ENCODE measurements at places on chromosomes 12 and 14.

DNA sequence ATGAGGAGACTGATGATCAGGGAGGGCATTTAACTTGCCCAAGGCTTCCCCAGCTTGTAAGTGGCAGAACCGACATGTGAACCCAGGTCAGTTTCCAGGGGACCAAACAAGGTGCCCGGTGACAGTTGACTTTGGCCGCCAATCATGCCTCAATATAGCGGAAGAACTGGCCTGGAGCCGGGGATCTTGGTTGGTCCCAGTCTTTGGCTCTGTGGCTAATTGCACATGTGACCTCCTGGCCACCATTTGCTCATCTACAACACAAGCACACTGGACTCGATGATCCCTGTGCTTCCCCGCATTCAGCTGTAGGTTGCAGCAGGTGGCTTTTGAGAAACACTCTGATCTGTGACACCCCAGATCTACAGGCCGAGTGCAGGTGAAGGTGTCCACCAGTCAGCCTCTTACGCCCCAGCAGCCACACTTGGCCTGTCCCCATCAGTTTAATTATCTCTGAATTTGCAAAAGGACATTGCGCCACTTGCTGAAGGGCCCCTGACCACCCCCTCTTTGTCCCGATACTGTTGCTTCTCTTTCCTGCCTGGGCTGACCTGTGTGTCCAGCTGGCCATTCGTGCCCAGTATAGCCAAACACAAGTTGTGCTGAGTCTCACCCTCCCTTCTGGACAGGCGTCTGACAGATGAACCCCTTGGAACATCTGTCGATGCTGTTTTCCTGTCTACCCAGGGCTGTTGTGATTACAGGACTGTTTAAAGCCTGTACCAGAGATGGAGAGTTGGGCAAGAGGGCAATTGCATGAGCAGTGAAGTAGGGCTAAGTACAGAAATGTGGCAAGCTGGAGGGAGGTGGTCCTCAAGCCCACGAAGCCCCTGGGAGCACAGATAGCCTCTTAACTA is 14.1 kb downstream of the ACACB start:
- DNase-seq, result no peak

DNA sequence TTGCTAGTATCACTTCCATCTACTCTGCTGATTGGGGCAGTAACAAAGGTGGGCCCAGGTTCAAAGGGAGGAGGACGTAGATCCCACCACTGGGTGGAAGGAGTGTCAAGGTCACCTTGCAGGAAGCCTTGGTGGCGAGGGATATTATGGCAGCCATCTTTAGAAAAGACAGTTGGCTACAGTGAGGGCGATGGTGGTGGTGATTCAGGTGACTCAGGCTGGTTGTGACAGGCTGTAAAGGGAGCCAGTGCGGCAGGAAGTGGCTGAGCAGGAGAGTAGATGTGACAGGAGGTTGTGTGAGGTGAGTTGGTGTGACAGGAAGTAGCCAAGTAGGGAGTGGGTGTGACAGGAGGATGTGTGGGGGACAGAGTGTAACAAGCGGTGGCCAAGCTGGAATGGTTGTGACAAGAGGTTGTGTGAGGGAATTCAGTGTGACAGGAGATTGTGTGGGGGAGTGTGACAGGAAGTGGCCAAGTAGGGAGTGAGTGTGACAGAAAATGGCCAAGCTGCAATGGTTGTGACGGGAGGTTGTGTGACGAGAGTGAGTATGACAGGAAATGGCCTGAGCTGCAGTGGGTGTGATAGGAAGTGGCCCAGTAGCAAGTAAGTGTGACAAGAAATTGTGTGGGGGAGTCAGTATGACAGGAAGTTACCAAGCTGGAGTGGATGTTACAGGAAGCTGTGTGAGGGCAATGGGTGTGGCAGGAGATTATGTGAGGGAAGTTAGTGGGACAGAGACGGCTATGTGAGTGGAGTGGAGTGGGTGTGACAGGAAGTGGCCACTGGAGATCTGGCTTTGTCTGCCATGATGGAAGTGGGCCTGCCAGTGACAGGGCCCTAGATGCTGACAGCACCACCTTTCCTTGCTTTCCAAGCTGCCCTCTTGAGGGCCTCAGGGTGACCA is 136.5 kb upstream of the MYL2 start:
- DNase-seq, result no peak

GRCh38 chr14:85853996-85854526 is 324.1 kb downstream of the FLRT2 start:
- DNase-seq, result no peak

DNA sequence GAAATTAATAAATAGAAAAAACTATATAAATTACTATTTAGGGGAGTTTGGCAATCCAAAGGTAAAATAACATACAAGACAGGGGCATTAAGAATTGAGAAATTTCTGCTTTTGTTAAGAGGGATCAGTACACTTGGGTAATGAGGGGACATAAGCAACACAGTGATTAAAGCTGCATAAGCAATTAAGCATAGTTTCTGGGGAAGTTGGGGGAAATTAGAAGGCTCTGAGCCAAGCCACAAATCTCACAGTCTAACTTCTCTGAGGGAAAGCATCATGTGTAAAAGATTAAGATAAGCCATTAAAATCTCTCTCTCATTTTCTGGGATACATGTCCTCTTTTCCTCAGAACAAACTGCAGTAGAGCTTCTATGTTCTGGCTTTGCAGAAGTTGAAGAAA is 533.9 kb upstream of the LRFN5 start:
- no peak for DNase-seq

GRCh38 chr12:31752450-31752849 is 23.6 kb upstream of the AMN1 start:
- DNase-seq, result no peak

DNA sequence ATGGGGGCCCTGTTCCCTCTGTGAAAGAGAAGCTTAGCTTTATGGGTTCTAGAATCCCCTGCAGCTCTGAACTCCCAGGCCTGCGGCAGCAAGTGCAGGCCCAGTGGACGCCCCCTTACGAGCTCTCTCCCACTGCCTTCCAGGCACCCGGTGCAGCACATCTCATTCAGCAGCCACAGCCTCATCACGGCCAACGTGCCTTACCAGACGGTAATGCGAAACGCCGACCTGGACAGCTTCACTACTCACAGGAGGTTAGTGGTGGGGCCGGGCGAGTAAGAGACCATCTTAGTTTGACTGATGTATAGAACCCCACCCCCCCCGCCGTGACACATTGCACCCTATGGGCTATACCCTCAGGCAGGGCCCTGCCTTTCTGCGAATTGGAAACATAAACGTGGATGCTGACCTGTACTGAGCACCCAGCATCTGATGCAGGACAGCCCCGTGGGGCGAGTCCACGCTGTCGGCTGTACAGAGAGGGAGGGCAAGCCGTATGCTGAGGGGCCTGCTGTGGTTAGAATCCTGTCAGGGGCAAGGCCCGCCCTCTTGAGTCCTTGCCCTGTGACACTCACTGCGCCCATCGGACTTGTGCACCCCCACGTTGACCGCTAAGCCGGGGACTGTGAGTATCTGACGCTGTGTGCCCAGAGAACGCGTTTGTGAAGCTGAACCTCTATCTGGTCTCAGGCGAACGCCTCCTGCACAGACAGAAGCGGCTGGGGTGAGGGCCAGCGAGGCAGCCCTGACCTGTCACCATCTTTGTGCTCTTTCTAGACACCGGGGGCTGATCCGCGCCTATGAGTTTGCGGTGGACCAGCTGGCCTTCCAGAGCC is 71.7 kb downstream of the TESC start:
- no peak for DNase-seq

DNA sequence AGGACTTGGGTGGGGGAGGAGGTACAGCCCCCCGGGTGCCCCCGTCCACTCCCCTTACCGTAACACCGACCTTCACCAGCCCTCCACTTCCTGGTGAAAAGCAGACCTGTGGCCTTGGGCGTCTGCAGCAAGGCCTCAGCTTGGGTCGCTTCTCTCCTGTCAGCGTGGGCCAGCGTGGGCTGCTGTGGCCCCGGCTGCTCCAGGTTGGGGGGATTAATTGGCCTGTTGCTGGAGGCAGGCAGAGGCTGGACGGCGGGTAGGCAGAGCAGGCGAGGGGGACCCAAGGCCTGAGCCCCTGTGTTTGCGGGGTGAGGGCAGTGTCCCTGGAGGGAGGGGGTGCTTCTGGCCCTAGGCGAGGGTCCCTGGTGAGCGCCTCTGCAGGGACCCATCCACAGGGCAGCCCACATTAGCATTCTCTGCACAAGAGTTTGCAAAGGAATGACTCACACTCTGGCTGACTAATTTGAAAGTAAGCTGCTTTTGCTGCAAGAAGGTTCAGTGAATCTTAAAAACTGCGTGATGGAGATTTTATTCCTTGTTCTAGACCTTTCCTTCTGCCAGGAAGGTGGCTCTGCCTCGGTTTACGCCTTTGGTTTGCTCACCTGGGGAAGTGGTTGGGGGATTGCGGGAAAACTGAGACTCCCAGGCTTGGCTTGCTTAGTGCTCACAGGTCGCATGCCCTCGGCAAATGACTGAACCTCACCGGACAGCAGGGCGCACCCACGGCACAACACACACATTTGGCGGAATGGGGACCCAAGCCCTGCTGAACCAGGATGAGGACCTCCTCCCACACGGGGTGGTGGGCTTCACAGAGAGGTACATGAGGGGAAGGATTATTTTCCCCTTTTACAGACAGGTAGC is 37.9 kb upstream of the DLK1 start:
- DNase-seq, result peak; percentile 47

DNA sequence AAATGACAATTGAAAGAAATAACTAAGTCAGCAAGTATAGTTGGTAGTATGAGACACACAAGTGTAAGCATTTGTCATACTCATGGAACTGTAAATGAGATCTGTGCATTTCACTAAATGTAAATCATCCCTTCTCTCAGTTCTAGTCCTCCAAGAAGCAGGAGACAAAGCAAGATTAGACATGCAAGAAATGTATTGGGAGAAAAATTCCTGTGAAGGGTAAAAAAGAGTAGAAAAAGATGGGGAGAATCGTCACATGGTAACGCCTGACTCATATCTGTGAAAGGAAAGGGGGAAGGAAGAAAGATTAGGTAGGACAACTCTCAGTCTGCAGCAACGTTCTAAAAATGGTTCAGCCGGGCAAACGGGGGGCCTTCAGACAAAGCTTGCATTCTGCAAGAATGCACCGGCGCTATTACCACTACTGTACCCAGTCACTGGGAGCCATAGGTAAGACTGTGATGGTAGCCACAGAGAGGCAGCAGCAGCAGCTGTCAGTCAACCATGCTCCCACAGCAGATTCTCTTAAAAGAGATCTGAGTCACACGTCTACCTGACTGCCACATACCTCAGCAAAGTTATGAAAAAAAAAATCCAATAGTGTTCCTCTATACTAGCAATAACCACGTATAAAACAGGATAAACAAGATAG is 18.0 kb upstream of the RFX4 start:
- DNase-seq, result no peak

DNA sequence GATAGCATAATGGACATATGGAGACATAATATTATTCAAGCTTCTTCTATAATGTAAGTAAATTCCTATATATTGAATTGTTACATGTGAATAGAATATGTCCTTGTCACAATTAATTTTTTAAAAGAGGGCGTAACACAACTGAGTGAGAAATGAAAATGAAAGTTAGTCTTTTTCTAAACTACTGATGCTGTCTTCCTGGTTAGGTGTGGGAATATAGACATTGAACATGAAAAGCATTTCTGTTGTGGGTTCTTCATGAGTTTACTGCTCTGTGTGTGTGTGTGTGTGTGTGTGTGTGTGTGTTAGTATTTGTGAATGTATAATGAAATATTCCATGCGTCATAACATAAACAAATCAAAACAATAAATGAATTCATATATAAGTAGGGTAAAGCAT is 40.5 kb upstream of the RTL1 start:
- no peak for DNase-seq

DNA sequence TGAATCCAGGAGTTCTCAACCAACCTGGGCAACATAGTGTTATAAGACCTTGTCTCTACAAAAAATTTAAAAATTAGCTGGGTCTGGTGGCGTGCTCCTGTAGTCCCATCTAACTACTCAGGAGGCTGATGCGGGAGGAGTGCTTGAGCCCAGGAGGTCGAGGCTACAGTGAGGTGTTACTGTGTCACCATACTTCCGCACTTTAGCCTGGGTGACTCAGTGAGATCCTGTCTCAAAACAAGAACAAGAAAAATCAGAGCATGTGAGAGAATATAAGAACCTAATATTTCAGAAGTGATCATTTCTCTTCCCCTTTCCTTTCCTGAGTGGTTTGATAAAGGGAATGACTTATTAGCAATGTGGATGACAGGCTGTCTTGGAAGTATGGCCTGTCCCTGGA is 9.5 kb downstream of the TRAF3 start:
- DNase-seq, result no peak

DNA sequence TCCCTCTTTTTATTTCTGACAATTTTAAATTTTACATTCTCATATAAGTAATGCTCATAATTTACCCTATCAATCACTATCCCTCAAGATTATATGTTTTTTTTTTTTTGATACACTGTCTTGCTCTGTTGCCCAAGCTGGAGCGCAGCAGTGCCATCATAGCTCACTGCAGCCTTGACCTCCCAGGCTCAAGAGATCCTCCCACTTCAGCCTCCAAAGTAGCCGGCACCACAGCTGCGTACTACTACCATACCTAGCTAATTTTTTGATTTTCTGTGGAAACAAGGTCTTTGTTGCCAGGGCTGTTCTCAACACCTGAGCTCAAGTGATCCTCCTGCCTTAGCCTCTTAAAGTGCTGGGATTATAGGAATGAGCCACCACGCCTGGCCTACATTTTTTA is 4.4 kb downstream of the DUSP16 start:
- no peak for DNase-seq

- DNase-seq, result no peak
Measured at GRCh38 chr12:41361738-41362137, 173.6 kb downstream of the PDZRN4 start.

DNA sequence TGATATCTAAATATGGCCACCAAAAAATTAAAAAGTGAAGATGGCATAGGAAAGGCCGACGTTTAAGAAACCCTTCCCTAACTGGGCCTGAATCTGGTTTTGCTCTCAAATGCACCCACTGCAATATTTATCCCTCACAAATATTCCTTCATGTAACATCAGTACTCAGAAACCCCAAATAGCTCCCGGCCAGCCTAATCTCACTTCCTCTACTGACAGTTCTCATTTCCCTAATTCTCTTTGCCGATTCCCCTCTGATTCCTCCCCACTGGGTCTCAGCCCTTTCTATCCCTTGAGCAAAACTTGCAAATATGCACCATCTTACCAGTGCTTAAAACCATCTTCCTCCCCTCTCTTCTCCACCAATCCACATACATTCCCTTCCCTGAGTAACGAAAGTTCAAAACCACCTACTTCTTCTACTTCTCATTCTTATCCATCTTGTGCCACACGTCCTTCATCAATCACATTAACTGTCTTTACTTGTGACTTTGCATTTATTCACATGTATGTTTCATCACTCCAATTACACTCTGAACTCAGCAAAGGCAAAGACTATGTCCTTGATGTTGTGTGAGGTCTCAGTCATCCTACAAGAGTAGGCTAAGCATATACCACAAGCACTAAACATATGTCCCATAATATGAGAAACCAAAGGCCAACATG is 23.1 kb downstream of the KCNK10 start:
- DNase-seq, result no peak

- no peak for DNase-seq
Measured at GRCh38 chr14:87960013-87960787, 32.8 kb downstream of the GALC start.

DNA sequence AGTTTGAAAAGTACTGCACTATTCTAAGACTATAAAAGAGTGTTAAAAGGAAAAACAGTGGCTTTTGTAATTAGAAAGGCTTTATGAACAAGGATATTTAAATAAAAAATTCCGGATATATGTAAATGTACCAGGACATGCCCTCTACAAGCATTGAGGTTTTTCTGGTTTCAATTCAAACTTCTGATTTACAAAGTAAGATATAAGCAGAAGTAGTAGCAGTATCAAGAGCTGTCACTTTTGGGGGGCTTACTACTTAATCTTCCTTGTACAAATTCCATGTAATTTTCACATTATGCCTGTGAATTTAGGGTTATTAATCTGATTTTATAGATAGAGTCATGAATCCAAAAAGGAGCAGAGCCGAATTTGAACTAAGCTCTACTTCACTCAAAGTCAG is 170.3 kb upstream of the ATP2B1 start:
- no peak for DNase-seq

Data from hepatic stellate cell (primary cell).